CD8-positive, alpha-beta memory T cell (primary cell): ENCODE measurements at places on chromosomes 7 and 10.

- DNase-seq, result no peak
Measured at GRCh38 chr7:1632916-1633785, 36.9 kb upstream of the ELFN1 start.

GRCh38 chr7:150722431-150722931, 6.1 kb downstream of the GIMAP1 start:
- DNase-seq, result no peak

DNA sequence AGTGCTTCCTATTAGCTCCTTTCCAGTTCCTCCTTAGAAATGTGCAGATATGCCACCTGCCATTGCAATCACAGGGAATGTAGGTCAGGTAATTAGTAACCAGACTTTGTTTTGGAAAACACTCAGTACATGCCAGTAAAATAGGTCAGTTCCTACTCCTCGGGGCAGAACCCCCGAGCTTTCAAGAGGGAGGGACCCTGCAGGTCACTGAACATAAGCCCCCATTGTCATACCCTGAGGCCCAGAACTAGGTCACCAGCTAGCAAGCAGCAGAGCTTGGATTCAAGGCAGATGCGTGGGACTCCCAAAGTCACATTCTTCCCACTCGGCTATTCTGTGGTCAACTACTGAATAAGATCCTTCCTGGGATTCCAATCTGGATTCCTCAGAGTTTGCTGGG, 104.8 kb downstream of the PPP1R3C start:
- no peak for DNase-seq

DNA sequence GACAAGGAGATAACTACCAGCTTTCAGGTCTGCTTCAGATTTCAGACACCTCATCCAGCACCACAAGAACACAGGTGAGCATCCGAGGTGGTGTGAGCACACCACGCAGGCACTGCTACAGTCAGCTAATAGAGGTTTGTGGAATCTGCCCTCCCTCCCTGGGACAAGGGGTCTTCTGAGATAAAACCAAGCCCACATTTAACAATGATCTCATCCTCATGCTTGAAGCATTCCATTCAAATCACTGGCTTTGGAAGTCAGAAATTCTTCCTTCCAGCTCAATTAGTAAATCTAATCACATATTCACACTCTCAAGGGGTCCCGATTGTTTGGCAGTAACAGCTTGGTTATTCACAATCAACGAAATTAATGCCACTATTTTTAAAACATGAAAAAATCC, 331.4 kb downstream of the ELMO1 start:
- no peak for DNase-seq

DNA sequence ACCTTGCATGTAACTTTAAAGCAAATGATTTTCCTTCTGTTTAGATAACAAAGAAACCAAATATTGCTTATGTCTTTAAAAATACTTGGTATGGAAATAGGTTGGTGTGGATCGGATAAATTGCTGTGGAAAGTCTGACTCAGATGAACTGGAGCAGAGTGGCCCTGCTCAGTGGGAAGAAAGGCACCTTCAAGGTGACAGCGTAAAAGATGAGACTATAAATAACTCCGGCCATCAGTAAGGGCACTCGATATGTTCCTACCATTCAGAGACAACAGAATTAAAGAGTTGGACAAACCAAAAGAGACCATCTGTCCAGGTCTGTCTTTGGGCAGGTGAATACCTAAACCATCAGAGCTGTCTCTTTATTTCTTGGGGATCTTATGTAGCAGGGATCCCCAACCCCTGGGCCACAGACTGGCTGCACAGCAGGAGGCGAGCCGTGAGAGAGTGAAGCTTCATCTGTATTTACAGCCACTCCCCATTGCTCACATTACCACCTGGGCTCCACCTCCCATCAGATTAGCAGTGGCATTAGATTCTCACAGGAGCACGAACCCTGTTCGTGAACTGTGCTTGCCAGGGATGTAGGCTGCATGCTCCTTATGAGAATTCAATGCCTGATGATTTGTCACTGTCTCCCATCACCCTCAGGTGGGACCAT, 357.1 kb downstream of the PRPF18 start:
- no peak for DNase-seq

GRCh38 chr7:45084336-45084735, 4.4 kb downstream of the NACAD start:
- no peak for DNase-seq

DNA sequence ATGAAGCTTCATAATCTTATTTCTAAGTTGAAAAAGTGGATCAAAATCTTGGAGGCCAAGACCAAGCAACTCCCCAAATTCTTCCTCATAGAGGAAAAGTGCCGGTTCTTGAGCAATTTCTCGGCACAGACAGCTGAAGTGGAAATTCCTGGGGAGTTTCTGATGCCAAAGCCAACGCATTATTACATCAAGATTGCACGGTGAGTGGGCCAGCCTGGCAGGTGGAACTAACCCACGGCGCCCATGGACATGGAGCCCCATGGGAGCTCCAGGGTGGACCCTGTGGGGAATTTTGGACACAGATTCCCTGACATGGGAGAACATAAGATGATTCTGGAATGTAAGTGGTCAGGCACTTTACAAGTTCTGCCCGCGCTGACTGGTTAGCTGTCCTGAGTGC, 125.9 kb downstream of the TRRAP start:
- no peak for DNase-seq

- no peak for DNase-seq
Measured at GRCh38 chr10:101775273-101776160, at the start of gene FGF8. TSS of gene FGF8 (minus strand) at chr10:101776114. CDS start at chr10:101775900, 214 bp downstream.

- no peak for DNase-seq
Measured at GRCh38 chr7:17159500-17160037, 138.9 kb upstream of the AHR start.

- no peak for DNase-seq
Measured at GRCh38 chr7:6500691-6501090, 50.6 kb downstream of the GRID2IP start.

- DNase-seq, result no peak
Measured at GRCh38 chr10:32190890-32191491, 134.8 kb upstream of the KIF5B start.

DNA sequence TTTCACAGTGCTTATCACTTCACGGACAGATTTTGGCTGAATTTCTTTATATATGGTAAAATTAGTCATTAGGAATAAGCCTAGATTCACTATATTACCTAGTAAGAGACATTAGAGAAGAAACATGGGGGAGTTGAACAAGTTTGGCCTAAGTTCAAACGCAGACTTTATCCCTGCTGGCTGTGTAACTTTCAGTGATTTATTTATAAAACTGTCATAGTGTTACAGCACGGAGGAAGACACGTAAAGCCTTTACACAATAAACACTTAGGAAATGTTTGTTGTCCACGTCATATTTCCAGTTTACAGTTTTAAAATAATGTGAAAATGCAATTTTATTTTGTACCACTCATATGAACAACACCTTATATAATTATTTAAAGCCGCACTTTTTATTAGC, 661.5 kb downstream of the MAGI2 start:
- DNase-seq, result no peak
